ENCODE measurements at places on chromosomes 16 and 17.

- DNase-seq, result no peak
Observed at GRCh38 chr17:65548269-65548969, 13.0 kb downstream of the AXIN2 start.

DNA sequence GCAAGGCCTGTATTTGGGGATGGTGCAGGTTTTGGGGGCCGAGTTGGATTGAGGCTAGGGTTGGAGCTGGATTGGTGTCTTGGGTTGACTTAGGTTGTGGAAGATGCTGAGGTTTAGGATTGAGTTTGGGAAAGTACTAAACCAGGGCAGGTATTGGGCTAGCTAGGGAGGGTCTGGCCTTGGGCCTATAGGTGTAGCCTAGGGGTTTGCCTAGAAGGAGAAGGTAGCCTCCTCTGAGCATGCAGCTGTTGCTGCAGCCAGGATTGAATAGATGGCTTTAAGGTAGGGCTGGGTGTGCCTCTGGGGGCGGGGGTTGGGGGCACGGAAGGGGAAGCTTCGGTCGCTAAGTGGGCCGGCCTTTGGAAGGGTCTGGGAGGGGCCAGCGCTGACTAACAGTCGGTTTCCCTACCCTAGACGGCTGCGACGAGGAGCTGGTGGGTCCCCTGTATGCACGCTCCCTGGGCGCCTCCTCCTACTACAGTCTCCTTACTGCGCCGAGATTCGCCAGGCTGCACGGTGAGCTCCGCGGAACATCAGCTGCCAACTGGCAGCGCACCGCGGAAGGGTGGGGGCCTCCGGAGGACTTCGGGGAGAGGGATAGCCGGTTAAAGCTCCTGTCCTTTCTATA lies 1.2 kb downstream of the CNTNAP1 start:
- no peak for DNase-seq

- no peak for DNase-seq
Observed at GRCh38 chr16:48914070-48914469, 304.1 kb upstream of the N4BP1 start.

GRCh38 chr16:86035906-86036305 lies 136.9 kb downstream of the IRF8 start:
- no peak for DNase-seq

DNA sequence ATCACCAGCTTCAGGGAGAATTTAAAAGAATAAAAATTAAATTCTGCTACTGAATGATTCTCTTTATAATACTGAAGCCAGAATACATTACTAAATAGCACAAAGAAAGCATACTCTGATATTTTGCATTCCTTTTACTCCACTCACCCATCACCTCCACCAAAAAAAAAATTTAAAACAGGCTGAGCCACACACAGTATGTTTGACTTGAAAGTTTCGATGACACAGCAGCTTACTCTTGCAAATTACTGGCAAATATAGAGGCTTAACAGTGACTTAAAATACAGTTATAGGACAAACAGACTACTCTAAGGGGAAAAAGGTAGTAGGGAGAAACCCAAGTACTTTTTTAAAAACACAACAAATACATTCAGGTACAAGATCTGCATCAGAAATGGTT lies 39.2 kb downstream of the GPATCH8 start:
- DNase-seq, result no peak

- peak; percentile 38 for DNase-seq
Observed at GRCh38 chr16:81623365-81624102, 155.6 kb upstream of the PLCG2 start.

DNA sequence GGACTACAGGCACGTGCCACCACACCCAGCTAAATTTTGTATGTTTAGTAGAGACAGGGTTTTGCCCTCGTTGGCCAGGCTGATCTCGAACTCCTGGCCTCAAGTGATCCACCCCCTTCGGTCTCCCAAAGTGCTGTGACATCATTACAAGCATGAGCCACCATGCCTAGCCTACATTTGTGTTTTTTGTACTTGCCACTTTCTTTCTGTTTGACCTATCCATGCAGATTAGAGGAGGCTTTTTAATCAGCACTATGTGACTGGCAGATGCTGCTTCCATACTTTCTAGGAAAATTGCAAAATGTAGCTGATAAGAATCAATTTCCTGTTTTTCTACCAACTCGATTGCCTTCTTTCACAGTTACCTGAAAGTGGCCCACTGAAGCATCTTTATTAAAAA lies 57.3 kb downstream of the B9D1 start:
- DNase-seq, result no peak

- DNase-seq, result no peak
Observed at GRCh38 chr16:89018282-89019158, 41.5 kb upstream of the CBFA2T3 start.

GRCh38 chr17:70320673-70321345 lies 151.5 kb downstream of the KCNJ2 start:
- no peak for DNase-seq

DNA sequence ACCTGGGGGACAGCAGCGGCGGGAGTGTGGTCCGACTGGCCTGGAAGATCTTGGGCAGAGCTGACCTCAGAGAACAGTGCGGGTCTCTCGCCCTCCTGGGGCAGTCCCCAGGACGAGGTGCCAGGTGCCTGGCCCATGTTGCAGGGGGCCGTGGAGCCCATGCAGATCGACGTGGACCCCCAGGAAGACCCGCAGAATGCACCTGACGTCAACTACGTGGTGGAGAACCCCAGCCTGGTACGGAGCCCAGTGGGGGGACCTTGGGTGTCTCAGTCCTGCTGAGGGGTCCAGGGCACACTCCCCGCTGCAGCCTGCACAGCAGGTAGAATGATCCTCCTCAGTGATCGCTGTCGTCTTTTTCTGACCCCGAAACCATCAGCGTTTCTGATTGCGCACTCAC lies 1.4 kb downstream of the GPS1 start:
- no peak for DNase-seq

GRCh38 chr16:86994215-86994614 lies 323.0 kb downstream of the C16orf95 start:
- DNase-seq, result no peak

DNA sequence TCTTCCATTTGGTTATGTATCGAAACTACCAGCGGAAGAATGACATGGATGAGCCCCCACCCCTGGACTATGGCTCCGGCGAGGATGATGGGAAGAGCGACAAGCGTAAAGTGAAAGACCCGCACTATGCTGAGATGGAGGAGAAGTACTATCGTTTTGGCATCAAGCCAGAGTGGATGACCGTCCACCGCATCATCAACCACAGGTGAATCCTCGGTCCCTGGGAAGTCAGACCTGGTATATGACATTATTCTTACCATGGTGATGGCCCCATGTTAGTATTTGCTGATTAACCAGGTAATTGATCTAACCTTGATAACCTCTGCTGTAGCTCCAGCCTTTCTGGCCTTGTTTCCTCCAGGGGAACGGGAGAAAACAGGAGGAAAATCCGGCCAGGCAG lies 8.5 kb downstream of the CHD3 start:
- no peak for DNase-seq

- DNase-seq, result no peak
Observed at GRCh38 chr17:21029515-21029914, 13.3 kb downstream of the USP22 start.

GRCh38 chr17:81646869-81647600 lies 9.3 kb downstream of the PDE6G start:
- DNase-seq, result no peak

GRCh38 chr16:48963306-48963705 lies 318.3 kb downstream of the CBLN1 start:
- no peak for DNase-seq

DNA sequence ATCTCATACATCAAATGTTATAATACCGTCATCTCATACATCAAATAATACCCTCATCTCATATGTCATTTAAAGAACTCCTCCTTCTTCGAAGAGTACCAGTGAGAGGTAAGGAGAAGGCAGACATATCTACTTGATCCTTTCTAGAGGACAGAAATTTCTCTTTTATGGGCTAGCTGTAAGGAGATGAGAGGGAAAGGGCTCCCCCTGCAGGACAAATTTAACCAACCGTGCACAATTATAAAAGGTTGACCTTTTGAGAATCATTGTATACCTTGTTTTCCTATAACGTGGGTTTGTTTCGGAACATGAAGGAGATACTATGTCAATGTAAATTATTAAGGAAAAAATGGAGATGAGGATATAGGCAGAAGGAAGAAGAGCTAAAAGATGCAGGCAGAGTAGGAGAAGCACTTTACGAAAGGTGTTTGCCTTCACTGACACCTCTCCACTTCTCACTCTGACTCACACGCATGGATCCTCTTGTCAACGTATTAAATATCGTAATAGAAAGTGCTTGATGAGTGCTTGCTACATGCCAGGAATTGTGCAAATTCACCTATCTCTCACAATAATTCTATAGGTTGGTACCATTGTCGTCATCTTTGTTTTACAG lies 465.9 kb upstream of the ERCC4 start:
- DNase-seq, result no peak

DNA sequence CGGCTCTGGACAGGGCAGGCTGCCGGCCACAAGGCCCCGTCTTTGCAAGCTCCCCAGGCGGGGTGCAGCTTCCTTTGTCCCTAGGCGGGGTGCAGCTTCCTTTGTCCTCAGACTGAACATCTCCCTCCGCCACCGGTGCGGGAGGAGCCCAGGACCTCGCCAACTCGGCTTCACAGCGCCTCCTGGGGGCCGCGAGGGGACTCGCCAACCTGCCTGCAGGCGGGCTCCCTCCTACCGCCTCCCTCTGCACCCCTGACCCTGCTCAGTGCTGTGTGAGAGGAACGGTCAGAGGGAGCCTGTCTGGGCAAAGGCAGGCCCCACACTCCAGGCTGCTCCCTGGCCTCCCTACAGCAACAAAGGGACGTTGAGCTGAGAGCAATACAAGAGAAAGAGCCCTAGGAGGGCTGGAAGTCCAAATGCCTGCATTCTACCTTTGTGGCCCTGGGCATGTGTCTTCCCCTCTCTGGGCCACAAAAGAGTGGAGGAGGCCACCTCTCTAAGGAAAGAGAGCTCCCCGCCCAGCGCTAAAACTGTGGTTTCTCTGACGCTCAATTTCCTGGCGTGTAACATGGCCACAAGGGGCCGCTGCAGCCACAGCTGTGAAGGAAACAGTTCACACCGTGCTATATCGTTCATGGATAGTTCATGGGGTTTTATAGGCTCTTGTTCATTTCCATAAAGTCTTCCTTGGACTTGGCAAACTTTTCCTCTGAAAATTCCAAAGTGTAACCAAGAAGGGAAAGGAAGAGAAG lies 20.9 kb upstream of the KRT19 start:
- peak; percentile 81 for DNase-seq

- no peak for DNase-seq
Observed at GRCh38 chr16:63415014-63415413, 1378.8 kb upstream of the CDH8 start.

GRCh38 chr16:25010542-25010941 lies 4.6 kb downstream of the ARHGAP17 start:
- no peak for DNase-seq

DNA sequence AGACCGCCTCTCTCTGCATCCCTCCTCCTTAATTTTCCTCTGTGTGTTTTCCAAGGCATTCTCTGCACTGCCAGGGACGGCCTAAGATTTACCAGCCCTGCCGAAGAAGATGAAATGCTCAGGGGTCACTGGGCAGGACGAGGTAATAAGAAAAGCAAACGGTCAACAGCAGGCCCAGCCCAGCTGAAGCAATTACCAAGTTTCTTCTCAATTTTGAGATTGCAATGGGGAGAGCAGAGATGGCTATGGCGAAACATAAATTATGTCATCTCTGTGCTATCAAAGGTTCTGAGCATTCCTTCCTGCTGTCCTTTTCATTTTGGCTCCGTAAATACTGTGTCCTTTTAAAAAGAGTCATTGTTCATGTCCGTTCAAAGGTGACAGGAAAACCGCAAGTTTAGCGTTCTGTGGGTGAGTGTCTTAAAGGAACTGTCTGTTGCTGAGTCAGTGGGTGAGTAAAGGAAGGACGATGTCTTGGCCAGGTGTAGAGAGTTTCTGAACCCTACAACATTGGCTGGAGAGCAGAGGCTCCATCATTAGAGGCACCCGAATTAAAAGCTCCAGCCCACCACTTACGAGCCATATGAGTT lies 753.9 kb upstream of the EEF2KMT start:
- DNase-seq, result no peak

DNA sequence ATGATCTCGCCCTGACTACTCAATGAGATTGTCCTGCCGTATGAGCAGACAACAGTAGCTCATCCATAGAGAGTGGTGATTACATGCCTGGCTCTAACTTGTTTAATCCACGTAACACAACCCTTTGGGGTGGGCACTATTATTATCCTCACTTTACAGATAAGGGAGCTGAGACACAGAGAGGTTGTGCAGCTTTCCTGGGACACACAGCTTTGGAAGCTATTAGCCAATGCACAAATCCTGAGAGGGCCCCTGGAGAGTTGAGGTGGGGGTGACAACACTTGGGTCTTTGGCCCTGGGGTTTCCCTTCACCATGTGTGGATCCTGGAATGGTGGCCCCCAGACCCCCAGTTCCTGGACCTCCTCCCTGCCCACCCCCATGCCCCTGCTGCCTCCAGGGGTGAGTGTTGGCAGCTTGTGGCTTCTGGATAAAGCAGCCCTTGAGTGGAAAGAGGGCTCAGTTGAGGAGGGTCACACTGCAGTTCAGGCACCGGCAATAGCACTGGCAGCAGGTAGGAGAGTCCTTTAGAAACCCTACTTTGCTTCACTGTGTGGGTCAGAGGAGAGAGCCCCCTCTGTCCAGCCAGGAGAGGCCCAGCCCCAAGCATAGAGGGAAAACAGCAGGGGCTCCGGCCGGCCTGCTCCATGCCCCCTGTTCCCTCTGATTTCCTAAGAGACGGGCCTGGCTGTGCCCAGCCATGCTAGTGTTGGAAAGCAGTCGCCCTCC lies 230.7 kb downstream of the KATNIP start:
- no peak for DNase-seq

DNA sequence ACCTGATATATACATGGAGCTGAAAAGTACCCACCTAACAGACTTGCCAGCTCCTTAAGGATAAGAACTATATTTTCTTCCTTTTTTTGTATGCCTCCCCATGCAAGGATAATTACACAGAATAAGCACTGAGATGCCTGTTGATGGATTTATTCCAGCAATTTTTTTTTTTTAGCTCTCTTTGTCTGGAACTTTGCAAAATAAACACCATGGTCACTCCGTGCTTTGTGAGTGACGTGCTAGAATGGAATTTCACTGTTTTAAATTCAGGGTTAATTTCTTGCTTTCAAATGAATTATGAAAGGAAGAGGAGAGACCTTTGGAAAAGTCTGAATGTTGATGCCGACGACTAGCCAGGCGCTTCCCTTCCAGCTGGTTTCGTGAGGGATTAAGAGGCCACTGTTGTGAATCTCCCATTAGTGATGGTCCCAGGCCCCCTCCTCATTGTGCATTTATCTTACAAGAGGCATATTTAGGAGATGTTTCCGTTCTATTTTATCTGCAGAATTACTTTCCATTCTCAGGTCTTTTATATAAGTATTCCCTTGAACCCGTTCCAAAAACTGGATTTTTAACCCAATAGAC lies 529.1 kb downstream of the WWOX start:
- no peak for DNase-seq

GRCh38 chr16:50659806-50660205 lies 21.3 kb downstream of the SNX20 start:
- no peak for DNase-seq

DNA sequence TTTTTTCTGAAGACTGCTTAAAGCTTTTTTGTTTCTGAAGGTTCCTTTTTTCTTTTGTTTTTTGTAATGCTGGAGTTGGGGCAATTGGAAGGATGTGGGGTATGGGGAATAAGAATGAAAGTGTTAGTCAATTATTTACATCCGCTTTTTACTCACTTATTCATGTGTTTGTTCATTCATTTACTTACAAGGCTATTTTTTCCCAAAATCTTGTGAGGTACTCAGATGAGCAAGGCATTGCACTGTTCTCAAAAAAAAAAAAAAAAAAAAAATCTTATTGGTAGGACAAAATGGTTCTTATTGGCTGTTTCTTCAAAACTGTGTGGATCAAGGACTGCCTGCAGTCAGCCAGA lies 55.7 kb downstream of the PLD6 start:
- DNase-seq, result no peak

All from activated CD4-positive, alpha-beta T cell treated with anti-CD3 and anti-CD28 coated beads for 24 hours (primary cell).